ENCODE measurements at places on chromosomes 16 and 17.

DNA sequence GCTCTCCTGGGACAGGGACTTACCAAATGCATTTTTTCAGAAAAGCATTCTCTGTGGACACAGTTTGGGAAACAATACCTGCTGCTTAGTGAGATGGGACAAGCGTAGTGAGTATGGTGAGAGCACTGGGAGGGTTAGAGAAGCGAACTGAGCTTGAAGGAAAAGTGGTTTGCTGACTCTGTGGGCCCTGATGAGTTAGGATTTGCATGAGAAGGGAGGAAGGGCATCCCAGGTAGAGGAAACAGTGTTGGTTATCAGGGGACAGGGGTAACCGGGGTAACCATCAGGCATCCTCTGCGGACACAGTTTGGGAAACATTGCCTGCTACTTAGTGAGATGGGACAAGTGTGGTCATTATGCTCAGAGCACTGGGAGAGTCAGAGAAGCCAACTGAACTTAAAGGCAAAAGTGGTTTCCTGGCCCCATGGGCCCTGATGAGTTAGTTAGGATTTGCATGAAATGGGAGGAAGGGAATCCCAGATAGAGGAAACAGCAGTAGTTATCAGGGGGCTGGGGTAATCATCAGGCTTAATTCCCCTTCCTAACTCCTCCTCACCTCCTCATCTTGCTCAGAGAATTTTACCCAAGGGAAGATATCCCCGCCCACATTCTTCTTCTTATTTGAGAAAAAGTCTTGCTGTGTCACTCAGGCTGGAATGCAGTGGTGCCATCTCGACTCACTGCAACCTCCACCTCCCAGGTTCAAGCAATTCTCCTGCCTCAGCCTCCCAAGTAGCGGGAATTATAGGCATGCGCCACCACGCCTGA is 319.3 kb downstream of the RBFOX1 start:
- H3K27ac ChIP-seq, result no peak overlapping the region
- H3K4me3 ChIP-seq, result no peak overlapping the region
- H3K27me3 ChIP-seq, result no peaks in the 10 kb centered on the region
- DNase-seq, result no peak
- no peaks in the 10 kb centered on the region for H3K4me1 ChIP-seq
- no peaks in the 10 kb centered on the region for H3K36me3 ChIP-seq

DNA sequence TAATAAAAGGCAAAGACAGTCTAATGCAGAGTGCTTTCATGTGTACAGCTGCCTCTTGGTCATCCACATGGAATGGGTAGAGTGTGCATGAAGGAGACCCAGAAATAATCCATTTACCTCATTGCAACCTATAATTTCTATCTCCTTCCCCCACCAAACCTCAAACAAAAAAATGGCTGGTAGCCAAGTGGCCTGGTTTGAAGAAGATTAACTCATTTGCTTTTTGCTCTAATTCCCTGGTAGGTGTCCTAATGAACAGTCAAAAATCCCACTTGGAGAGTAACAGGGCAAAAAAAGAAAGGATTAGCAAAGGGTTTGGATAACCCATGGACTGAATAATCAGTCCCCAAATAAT is 13.0 kb upstream of the LYRM9 start:
- H3K27ac ChIP-seq, result no peak overlapping the region
- no peak for DNase-seq
- H3K4me1 ChIP-seq, result no peaks in the 10 kb centered on the region
- H3K4me3 ChIP-seq, result no peak overlapping the region
- H3K27me3 ChIP-seq, result peaks cover 2% of the 10 kb centered on the region

- H3K36me3 ChIP-seq, result no peaks in the 10 kb centered on the region
- no peaks in the 10 kb centered on the region for H3K4me1 ChIP-seq
- H3K27me3 ChIP-seq, result no peaks in the 10 kb centered on the region
- H3K27ac ChIP-seq, result no peak overlapping the region
These were observed 99.5 kb upstream of the CDC42EP4 start for GRCh38 chr17:73411313-73411747.

DNA sequence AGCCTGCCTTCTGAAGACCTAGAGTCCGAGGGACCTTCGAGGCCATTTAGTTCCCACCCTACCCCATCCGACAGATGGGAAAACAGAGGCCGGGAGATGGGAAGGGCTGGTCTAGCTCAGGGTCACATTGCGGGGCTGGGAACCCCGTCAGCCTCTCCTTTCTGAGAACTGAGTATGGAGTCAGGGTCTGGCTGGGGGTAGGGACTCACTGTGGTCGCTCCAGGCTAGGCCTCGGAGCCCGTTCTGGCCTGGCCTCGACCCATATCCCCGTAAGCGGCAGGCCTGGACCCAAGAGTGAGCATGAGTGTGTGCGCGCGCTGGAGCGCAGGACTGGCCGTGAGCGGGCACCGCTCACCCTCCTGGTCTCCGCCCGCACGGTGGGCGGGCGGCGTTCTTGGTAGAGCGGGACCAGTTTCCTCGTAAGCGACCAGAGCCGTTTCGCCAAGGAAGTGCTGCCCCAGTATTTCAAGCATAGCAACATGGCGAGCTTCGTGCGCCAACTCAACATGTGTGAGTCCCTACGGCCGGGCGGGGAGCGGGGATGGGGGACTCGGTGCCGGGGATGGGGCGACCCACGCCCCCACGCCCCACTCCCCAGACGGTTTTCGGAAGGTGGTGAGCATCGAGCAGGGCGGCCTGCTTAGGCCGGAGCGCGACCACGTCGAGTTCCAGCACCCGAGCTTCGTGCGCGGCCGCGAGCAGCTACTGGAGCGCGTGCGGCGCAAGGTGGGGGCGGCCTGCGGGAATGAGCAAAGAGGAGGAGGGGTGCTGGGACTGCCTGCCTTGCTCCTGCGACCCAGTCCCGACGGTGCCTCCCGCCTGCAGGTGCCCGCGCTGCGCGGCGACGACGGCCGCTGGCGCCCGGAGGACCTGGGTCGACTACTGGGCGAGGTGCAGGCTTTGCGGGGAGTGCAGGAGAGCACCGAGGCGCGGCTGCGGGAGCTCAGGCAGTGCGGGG is 855 bp downstream of the HSF4 start:
- no peak for DNase-seq
- peaks cover 40% of the 10 kb centered on the region for H3K4me1 ChIP-seq
- H3K27me3 ChIP-seq, result peaks cover 16% of the 10 kb centered on the region
- peaks cover 8% of the 10 kb centered on the region for H3K36me3 ChIP-seq
- peak overlapping the region; percentile 65 for H3K4me3 ChIP-seq

- H3K4me3 ChIP-seq, result no peak overlapping the region
- no peak for DNase-seq
- no peak overlapping the region for H3K27ac ChIP-seq
- H3K27me3 ChIP-seq, result no peaks in the 10 kb centered on the region
- no peaks in the 10 kb centered on the region for H3K36me3 ChIP-seq
- H3K4me1 ChIP-seq, result no peaks in the 10 kb centered on the region
These were observed 616.9 kb upstream of the SOX9 start for GRCh38 chr17:71503710-71504465.

GRCh38 chr17:43324205-43324893 is 74.4 kb upstream of the ARL4D start:
- peaks cover 18% of the 10 kb centered on the region for H3K4me1 ChIP-seq
- no peak overlapping the region for H3K27ac ChIP-seq
- H3K4me3 ChIP-seq, result no peak overlapping the region
- peaks cover 21% of the 10 kb centered on the region for H3K27me3 ChIP-seq
- no peak for DNase-seq

DNA sequence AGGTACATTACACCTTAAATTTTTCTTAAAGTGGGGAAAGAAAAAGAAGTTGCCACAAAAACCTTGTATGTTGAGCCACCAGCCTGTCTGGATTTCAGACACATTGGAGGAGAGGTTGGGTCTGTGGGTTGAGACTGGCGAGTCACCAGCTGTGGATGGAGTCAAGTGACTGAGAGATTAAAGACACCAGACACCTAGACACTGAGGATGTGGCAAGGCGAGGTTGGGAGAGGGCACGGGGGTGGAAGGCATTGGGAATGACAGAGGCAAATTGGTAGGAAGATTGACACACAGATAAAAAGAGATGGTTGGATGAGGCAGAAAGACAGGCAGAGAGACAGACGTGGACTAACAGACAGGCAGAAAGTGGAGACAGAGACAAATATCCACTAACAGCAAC is 49.6 kb downstream of the KCNJ12 start:
- no peak overlapping the region for H3K4me3 ChIP-seq
- no peak overlapping the region for H3K27ac ChIP-seq
- H3K4me1 ChIP-seq, result no peaks in the 10 kb centered on the region
- DNase-seq, result no peak

DNA sequence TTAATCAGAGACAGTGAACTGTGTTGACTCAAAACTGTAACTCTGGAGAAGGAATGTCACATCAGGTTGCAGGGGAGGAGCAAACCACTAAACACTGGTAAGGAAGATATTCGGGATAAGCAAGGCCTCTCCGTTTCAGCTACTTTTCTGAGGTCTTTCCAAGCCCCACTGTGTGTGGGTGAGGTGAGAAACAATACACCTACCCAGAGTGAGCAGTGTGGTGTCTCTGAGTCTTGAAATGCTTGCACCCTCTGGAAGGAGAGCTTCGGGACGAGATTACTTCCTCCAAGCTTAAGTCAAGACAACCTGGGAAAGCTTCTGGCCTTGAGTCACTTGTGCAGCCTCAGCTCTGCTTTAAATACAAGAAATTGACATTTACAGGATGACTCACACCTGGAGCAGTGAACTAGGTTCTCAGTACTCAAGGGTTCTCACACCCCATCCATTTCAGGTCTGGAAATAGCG is 2.5 kb upstream of the MAP3K14 start:
- peak overlapping the region; percentile 57 for H3K27ac ChIP-seq
- H3K4me3 ChIP-seq, result peak overlapping the region; percentile 60
- peaks cover 16% of the 10 kb centered on the region for H3K36me3 ChIP-seq
- H3K27me3 ChIP-seq, result no peaks in the 10 kb centered on the region

GRCh38 chr17:37694734-37695133 is 50.1 kb downstream of the HNF1B start:
- H3K4me3 ChIP-seq, result no peak overlapping the region
- H3K27me3 ChIP-seq, result peaks cover 3% of the 10 kb centered on the region
- no peak overlapping the region for H3K27ac ChIP-seq
- peaks cover 30% of the 10 kb centered on the region for H3K4me1 ChIP-seq
- DNase-seq, result no peak
- H3K36me3 ChIP-seq, result no peaks in the 10 kb centered on the region

- no peak for DNase-seq
- no peak overlapping the region for H3K27ac ChIP-seq
- H3K27me3 ChIP-seq, result no peaks in the 10 kb centered on the region
- H3K36me3 ChIP-seq, result no peaks in the 10 kb centered on the region
- H3K4me3 ChIP-seq, result no peak overlapping the region
- H3K4me1 ChIP-seq, result no peaks in the 10 kb centered on the region
These were observed 345.0 kb downstream of the SLC39A11 start for GRCh38 chr17:72747501-72747900.

GRCh38 chr17:56913867-56914580 is at the start of gene TRIM25:
Gene TRIM25 (minus strand): TSS chr17:56914049. CDS start chr17:56913988, 61 bp downstream.
- DNase-seq, result peak; percentile 76
- H3K4me1 ChIP-seq, result peaks cover 65% of the 10 kb centered on the region
- peaks cover 2% of the 10 kb centered on the region for H3K27me3 ChIP-seq
- H3K27ac ChIP-seq, result peak within 1 kb of the TSS; percentile 95
- H3K36me3 ChIP-seq, result peaks cover 26% of the 10 kb centered on the region
- H3K4me3 ChIP-seq, result peak within 1 kb of the TSS; percentile 93

DNA sequence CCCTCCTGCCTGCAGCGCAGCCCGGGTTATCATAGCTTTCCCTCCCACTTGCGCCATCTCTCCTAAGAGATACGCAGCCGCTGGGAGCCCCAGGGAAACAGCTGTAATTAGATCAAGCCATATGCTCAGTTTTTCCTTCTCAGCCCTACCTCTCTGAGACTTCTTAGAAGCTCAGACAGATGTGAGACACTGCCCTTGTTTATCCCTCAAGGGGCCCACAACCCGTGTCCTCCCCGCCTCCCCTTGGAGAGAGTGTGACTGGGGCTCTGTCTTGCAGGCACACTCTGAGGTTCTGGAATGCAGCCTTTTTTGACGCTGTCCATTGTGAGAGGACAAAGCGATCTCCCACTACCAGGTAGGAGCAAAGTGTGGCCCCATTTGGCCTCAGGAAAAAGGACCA is 31.2 kb downstream of the CIBAR2 start:
- H3K27ac ChIP-seq, result no peak overlapping the region
- no peak for DNase-seq
- H3K4me1 ChIP-seq, result no peaks in the 10 kb centered on the region
- H3K36me3 ChIP-seq, result peaks cover 2% of the 10 kb centered on the region
- no peaks in the 10 kb centered on the region for H3K27me3 ChIP-seq

GRCh38 chr16:64116151-64116550 is 1005.7 kb downstream of the CDH11 start:
- H3K36me3 ChIP-seq, result no peaks in the 10 kb centered on the region
- H3K27ac ChIP-seq, result no peak overlapping the region
- DNase-seq, result no peak
- H3K4me3 ChIP-seq, result no peak overlapping the region

GRCh38 chr17:27982688-27983087 is 59.8 kb upstream of the NLK start:
- no peak overlapping the region for H3K27ac ChIP-seq
- DNase-seq, result no peak
- H3K4me1 ChIP-seq, result peaks cover 5% of the 10 kb centered on the region
- no peaks in the 10 kb centered on the region for H3K36me3 ChIP-seq

- no peak overlapping the region for H3K27ac ChIP-seq
- peaks cover 9% of the 10 kb centered on the region for H3K4me1 ChIP-seq
- H3K36me3 ChIP-seq, result no peaks in the 10 kb centered on the region
- H3K4me3 ChIP-seq, result no peak overlapping the region
These were observed 27.8 kb upstream of the ITGA3 start for GRCh38 chr17:50027881-50028735.

GRCh38 chr17:19523690-19524089 is 10.0 kb upstream of the SLC47A1 start:
- no peaks in the 10 kb centered on the region for H3K36me3 ChIP-seq
- no peak for DNase-seq

GRCh38 chr16:60206516-60206915 is 1472.4 kb upstream of the GOT2 start:
- H3K4me1 ChIP-seq, result no peaks in the 10 kb centered on the region
- no peak overlapping the region for H3K4me3 ChIP-seq
- no peak for DNase-seq
- H3K27me3 ChIP-seq, result no peaks in the 10 kb centered on the region

DNA sequence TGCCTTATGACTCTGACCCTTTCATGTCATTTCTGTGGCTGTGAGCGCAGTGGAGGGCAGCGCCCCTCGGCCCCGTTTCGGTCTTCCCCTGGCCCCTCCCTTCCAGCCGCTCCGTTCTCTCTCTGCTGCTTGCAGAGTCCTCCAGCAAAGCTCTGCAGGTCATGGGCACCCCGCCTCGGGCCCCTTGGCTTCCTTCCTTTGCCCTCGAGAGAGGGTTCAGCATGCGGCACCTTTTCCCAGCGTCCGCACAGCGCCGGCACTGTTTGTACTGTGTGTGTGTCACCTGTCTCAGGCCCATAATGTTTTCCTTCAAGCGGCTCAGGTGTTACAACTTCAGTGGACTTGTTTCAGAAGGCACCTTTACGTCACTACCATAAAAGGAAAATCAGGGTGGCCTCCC is 98.5 kb downstream of the RAP1GAP2 start:
- no peaks in the 10 kb centered on the region for H3K4me1 ChIP-seq
- no peak overlapping the region for H3K4me3 ChIP-seq
- no peaks in the 10 kb centered on the region for H3K27me3 ChIP-seq

GRCh38 chr17:34206569-34206968 is 48.5 kb upstream of the CCL2 start:
- no peak overlapping the region for H3K4me3 ChIP-seq
- H3K27me3 ChIP-seq, result peaks cover 18% of the 10 kb centered on the region
- H3K27ac ChIP-seq, result no peak overlapping the region
- peaks cover 10% of the 10 kb centered on the region for H3K4me1 ChIP-seq

GRCh38 chr17:78617511-78618061 is 40.4 kb upstream of the DNAH17 start:
- no peak for DNase-seq
- no peak overlapping the region for H3K4me3 ChIP-seq
- H3K27me3 ChIP-seq, result no peaks in the 10 kb centered on the region

GRCh38 chr17:63419949-63420867 is 25.9 kb downstream of the CYB561 start:
- H3K4me3 ChIP-seq, result peak overlapping the region; percentile 40
- H3K27ac ChIP-seq, result peak overlapping the region; percentile 70
- H3K27me3 ChIP-seq, result peaks cover 16% of the 10 kb centered on the region
